ENCODE measurements at places on chromosomes 5 and 9.

- no peak for DNase-seq
Measured at GRCh38 chr9:136306211-136307208, 2.6 kb upstream of the CCDC187 start.

DNA sequence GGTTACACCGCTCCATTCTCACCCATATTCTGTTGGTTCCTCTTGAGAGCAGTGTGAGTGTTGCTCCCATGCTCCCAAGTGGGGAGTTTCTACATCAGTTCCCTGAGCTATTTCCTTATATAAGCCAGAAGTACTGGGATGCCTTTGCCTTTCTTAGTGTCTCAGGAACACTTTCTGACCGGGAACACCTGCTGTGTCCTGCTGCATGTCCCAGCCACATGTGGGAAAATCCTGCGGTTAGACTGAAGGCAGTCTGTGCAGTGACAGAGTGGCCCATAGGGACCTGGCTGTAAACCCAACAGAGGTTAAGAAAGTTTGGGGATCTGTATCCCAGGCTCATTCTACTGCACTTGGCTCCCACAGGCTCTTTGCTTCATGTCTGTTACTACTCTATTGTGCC, 126.0 kb downstream of the EGFLAM start:
- no peak for DNase-seq

DNA sequence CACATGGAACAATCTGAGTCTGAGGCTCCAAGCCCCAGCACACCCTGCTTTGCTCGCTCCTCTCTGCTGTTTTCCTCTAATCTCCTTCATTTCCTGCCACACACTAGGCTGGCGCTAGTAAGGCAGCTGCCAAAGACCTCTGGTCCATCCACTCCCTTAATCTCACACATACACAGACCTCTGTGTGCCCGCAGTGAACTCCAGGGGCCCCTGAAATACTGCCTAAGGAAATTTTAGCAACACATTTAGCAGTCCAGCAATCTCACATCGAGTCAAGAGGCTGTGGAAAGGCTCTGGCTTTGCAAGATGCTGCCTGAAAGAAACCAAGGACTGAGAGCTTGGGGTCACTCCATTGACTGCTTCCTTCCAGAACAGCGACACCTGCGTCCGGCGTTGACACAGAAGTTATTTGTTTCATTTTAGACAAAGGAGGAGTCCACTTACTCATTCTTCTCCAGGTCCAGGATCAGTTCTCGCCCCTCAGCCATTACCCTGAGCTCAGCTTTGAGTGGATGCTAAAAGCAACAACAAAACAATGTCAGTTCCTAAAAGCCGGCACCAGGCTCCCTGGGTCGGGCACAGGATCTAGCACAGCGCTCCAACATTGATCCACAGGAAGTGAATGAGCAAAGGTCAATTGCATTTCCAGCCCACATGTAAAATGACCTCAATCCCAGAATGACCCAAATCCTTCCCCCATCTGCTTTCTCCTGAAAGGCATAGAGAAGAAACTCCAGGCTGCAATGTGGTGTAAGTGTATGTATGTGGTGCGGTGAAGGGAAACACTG, 11.5 kb downstream of the ADAM19 start:
- DNase-seq: no peak

- no peak for DNase-seq
Measured at GRCh38 chr9:121945849-121946248, 147.3 kb downstream of the TTLL11 start.
